ENCODE measurements at places on chromosomes 16 and 17.

GRCh38 chr16:27027971-27028370 lies 38.8 kb upstream of the C16orf82 start:
- DNase-seq, result no peak

DNA sequence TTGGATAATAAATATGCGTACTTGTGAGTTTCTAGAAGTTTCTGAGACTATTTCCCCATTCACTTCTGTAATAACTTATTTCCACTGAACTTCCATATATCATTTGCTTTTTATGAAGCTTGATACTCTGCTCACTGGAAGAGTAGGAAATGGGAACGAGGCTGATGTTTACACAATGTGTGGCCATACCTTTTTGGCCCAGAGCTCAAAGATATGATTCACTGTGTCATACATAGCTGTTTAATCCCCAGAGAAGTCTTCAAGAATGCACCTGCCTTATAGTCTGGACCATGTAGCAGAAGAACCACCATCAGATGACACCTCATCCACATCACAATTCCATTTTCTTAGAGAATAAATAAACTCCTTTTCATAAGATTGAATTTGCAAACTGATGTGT lies 40.3 kb upstream of the TEKT3 start:
- no peak for DNase-seq

DNA sequence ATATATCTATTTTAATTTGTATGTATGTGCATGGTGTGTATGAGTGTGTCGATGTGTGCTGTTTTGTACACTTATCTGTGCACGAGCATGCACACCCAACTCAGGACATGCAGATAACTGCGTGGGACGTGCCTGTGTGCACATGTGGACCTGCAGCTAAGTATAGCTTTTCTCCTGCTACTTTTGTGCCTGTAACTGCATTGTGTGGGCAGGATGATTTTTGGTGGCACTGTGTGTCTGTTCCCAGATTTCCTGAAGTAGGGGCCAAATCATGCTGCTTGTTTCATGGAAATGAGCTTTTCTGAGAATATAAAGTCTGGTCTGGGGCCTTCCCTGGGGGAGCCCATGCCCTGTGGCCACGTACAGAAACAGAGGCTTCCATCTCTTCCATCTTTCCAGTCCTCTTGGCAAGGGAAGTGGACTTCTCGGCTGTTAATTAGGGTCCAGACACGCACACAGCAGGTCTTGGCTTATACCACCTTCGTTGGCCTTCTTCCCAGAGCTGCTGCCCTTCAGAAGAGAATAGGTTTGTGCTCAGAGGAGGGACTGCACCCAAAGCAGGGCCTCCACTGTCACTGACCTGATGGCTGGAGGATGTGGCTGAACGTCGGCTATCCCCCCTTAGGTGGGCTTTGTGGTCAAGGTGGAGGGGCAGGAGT lies 30.2 kb downstream of the SPNS3 start:
- DNase-seq, result no peak

DNA sequence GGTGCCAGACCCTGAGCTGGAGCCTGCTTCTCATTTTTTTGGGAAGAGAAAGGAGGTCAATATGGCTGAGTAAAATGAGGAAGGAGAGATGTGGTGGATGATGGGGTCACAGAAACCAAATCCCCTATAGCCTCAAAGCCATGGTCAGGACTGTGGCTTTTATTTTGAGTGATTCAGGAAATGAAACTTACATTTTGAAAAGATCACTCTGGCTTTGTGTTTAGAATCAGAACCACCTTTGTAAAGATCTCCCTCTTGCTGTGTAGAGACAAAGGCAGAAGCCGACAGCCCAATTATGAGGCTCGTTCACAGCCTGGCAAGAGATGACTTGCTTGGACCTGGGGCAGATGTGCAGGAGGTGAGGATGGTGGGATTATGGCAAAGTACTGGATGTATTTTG lies 121.6 kb upstream of the ANKFN1 start:
- DNase-seq, result no peak

DNA sequence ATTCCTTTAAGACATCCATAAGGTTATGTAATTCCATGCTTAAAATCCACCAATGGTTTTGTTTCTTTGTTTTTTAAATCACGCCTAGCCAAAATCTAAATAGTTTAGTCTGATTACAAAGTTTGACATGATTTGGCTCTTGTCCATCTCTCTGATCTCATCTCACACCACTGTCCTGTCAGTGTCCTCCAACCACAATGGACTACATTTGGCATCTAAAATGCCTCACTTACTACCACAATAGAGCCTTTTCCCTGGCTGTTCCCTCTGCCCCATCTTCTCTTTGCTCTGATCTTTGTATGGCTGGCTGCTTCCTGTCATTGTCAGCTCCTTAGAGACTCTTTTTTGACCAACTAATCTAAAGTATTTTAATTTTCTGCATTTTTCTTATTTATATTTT lies 157.2 kb downstream of the MYO1D start:
- no peak for DNase-seq

DNA sequence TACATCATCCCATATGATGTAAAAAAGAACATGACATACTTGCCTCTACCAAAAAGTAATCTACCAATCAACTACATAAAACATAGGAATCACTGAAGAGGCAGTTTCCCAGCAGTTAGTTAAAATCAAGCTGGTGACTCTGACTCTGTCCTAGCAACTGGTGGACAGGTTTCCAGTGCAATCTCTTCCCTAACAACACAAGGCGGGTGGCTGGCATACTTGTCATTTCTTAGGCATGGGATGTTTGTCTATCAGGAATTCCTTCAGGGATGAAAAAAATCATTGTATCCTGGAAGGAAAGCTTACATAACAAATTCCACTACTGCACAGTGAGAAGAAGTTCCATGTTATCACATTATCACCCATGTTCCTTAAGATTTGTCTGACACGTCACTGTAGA lies 50.9 kb downstream of the HELZ start:
- DNase-seq, result no peak

All from stimulated activated CD8-positive, alpha-beta memory T cell treated with anti-CD3 and anti-CD28 coated beads, Interleukin-15, amount 100 ng/mL, for 24 hours (primary cell).